ENCODE measurements at places on chromosomes 3 and 15.

GRCh38 chr3:155283092-155284056, 10.1 kb downstream of the STRIT1 start:
- no peak for DNase-seq

DNA sequence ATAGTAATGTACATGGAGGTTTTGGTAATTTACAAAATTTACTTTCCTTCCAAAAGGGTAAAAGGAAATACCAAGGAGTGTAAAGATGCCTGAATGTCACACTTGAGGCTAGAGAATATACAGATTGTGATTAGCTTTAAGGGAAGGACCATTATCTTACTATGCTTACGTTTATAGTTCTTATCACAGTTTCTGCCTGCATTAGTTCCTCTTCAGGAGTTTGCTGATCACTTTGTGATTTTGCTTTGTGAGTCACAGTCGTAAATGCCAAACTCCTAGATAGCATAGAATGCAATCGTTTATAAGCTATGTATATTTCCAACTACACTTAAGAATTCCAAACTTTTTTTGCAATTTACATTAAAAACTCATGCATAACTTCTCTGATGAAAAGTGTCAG, 1034.6 kb downstream of the DIPK2A start:
- DNase-seq: no peak

DNA sequence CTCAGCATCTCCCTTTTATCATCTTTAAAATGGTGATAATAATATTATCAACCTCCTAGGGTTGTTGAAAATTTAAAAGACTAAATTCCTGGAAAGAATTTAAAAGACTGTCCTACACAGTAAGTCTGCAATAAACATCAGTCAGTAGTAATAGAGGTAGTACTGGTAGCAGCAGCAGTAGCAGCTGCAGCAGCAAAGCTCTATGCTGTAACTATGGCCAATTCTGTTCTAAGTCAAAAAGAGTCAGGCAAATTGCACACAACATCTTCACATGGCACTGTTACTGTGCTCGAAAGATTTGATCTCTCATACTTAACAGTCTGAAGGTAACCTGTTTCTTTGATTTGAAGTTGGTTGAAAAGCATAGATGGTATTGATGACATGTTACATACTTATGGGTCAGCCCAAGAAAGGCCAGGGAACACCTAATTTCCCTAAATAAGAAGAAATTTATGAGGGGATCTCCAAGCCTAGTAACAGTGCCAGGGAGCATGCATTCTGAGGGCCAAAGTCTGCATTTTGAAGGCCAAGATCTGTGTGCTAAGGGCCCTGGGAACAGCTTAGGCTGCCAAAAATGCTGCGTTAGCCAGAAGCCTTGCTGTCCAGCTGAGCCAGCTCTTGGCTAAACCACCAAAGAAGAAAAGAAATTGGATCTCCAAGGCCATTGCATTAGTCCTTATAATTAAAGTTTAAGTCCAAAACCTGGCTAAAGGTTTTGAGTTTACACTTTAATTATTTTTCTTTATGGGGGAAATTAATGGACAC, 68.2 kb downstream of the SIDT1 start:
- no peak for DNase-seq

DNA sequence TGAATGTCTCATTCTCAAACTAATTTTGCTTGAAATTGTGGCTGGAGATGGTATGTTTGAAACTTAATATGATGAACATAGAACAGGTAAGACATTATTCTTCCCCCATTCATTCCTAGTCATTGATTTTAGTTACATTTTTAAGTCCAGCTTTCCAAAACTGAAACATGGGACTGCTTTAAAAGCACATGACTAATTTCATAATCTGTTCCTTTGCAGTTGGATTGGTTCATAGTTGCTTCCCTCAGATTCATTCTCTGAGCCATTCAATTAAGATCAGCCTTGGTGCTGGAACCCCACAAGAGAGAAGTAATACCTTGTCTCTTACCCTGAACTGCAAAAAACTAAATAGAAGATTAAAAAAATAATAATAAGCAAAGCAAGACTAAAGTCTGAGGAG, 87.5 kb upstream of the TGFBR2 start:
- no peak for DNase-seq

GRCh38 chr15:89898614-89899294, 5.0 kb upstream of the AP3S2 start:
- DNase-seq: peak; percentile 32

DNA sequence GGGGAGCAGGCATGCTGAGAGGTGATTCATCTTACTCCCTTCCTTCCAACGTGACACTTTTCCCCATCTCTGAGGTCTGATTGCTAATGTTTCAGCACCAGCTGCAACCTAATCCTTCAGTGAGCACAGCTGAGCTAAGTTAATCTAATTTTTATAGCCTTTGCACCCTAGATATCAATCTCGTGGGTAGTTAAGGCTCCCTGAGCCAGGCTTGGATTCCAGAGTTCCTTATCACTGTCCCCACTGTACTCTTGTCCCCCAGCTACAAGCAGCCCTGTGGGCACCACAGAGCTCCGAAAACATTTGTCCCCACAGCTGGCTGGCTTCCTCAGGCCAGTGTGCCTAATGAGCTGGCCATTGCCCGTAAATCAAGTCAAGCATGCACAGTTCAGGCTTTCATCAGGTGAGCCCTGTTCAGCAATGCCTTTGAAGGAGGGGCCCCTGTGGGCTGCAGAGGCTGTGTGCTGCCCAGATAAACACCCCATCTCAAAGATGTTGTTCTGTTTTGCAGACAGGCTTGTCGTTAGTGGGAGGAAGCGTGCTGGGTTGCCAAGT, 376.9 kb upstream of the RASGRP1 start:
- no peak for DNase-seq

- DNase-seq: no peak
Observed at GRCh38 chr15:39022532-39023305, 458.1 kb upstream of the RASGRP1 start.

- no peak for DNase-seq
Observed at GRCh38 chr3:20890111-20890519, 704.1 kb upstream of the SGO1 start.

DNA sequence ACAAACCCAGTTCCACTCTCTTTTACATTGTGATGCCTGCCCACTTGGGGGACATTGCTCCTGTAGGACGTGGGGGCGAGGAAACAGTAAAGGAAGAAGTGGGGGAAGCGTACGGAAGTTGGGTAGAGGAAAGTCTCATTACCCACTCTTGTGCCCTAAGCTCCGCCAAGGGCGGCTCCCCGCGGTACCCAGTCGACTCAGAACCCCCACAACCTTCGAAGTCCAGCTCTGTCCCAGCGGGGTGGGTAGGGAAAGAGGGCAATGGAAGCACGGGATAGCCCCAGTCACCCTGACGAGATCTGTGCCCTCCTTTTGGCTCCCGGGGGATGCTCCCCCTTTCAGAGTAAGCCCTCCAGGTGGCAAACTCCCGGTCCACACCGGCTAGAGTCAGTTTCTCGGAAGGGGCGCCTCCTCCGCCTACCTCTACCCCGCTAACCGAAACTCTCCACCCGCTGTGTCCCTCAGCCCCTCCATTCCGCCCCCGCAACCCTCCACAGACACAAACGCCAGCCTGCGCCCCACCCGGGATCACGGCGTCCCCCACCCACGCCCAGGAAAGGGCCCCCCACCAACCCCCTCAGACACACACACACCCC, 527 bp downstream of the CSNK1G1 start:
- DNase-seq: no peak

DNA sequence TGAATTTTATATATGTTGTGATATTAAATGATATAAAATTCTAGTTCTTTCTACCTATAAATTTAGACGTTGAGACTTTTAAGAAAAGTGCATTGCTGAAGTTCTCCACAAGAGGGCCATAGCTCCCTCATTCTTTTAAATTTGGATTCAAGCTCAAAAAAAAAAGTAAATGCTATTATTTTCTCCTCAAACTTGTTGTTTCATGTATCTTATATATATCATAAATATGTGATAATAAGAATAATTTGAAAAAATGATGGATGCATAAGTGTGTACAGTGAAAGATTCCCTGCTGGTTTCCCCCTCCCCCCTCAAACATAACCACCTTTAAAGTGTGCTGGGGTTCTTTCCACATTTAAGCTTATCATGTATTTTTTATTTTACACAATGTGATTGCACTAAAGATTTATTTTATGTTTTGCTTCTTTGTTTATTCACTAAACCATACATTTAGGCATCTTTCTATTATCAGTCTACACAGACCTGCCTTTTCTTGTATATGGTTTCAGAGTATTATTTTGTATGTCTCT, 769.4 kb upstream of the GOLIM4 start:
- DNase-seq: peak; percentile 4

All from activated CD4-positive, alpha-beta T cell treated with anti-CD3 and anti-CD28 coated beads, Interleukin-2, Interleukin-4, amounts not matched to agents 100 ng/mL and 50 ng/mL, durations not matched to agents 16 hours and 8 hours (primary cell).